ENCODE measurements at places on chromosomes 7 and 10. TPM values are rescaled to one million over a fixed set of nuclear protein-coding genes. Genes with fewer than 3 reads are reported as not detected.

Gene ZPBP
- not detected for total RNA-seq

Gene CLEC2L
- total RNA-seq = 0.08 TPM

Gene CFAP46
- 1.2 TPM for total RNA-seq

Gene GGCT
- 64.8 TPM for total RNA-seq

Gene FAM221A
- total RNA-seq = 0.32 TPM

Gene CABCOCO1
- 0.46 TPM for total RNA-seq

Gene TACC2
- total RNA-seq = 76.2 TPM

Gene GIMAP6
- not detected for total RNA-seq

Gene ERVW-1
- not detected for total RNA-seq

Gene FRAT1
- 1.1 TPM for total RNA-seq

Gene CYP2E1
- 0.26 TPM for total RNA-seq

Gene NRP1
- 59.9 TPM for total RNA-seq

Gene NEBL
- total RNA-seq = 13.0 TPM

Gene FRMPD2
- total RNA-seq = 0.11 TPM

Gene NANOS1
- 2.9 TPM for total RNA-seq

Gene LRRD1
- total RNA-seq = not detected

Gene CELF2
- 0.02 TPM for total RNA-seq

Gene CCL24
- total RNA-seq = not detected

Gene GIMAP4
- total RNA-seq = not detected

Gene HOXA11
- 0.67 TPM for total RNA-seq

Gene KLF14
- 0.06 TPM for total RNA-seq

Gene TAS2R16
- total RNA-seq = not detected

Gene NPC1L1
- 0.06 TPM for total RNA-seq

Gene NRCAM
- 99.1 TPM for total RNA-seq

Gene VWC2
- not detected for total RNA-seq

Gene RNF148
- total RNA-seq = not detected

Gene BBS9
- total RNA-seq = 2.7 TPM

Gene NPFFR1
- under 0.01 TPM for total RNA-seq

Gene OLAH
- total RNA-seq = 0.92 TPM

Gene VWA2
- total RNA-seq = 0.03 TPM

Gene ST8SIA6
- total RNA-seq = 0.03 TPM

Gene GARIN1A
- 0.67 TPM for total RNA-seq

Gene PDE6C
- total RNA-seq = not detected

Gene SH2D4B
- 0.06 TPM for total RNA-seq

Gene PIK3AP1
- 0.56 TPM for total RNA-seq

Gene DNAJC1
- 26.5 TPM for total RNA-seq

Gene REEP3
- total RNA-seq = 15.7 TPM

Gene FAM171A1
- 19.8 TPM for total RNA-seq

Gene NUTM2A
- total RNA-seq = 0.04 TPM

Gene CALML3
- total RNA-seq = not detected

Gene GAD2
- total RNA-seq = not detected

Gene IFIT1B
- not detected for total RNA-seq

Gene BTRC
- 9.0 TPM for total RNA-seq

Gene FOXP2
- total RNA-seq = not detected

Gene NUTM2E
- 0.43 TPM for total RNA-seq

All from A549 treated with AZD2906 at 1 μM for 4 hours (cell line).